ENCODE measurements at places on chromosomes 5 and 9.

DNA sequence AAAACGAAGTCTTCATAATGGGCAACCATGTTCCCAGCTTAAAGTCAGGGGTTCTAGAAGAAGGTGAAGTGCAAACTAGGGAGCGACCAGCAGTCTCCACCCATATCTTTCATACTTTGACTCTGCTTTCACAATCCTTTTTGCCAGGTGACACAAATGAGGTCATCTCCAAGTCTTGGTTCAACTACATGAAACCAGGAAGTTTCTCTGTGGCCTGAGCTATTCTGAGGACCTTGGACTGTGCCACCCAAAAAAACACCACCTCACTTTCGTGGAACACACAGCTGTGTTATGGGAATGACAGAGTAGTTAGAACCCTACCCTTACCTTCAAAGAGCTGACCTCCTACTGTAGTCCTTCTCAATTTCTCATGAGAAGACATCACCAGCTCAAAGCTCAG is 309.2 kb downstream of the AGTPBP1 start:
- DNase-seq, result no peak

DNA sequence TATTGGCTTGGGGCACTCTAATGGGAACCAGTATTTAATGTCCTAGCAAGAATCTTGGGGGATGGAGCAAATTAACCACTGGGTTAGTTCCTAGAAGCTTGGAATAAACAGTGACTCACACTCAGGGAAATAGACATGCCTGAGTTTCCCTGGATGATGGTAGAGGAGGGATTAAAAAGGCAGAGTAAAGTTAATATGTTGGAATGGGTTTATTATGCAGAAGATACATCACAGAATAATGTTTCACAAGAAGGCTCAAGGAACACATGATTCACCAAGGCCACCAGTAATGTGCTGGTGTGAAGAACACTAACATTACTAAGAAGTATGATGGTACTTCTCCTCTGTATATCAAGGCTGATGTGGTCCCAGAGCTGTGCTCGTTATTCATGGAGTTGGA is 752.9 kb upstream of the SEMA6A start:
- no peak for DNase-seq

- DNase-seq, result no peak
Observed at GRCh38 chr9:128911529-128912035, 9.2 kb upstream of the PHYHD1 start.

- peak; percentile 47 for DNase-seq
Observed at GRCh38 chr9:4339357-4339756, 39.5 kb upstream of the GLIS3 start.

DNA sequence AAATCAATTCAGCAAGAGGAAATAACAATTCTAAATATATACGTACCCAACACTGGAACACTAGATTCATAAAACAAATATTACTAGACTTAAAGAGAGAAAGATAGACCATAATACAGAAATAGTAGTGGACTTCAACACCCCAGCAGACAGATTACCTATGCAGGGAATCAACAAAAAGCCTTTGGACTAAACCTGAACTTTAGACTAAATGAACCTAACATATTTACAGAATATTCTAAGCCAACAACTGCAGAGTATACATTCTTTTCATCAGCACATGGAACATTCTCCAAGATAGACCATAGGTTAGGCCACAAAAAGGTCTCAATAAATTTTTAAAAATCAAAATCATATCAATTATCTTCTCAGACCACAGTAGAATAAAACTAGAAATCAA is 32.9 kb upstream of the BARX1 start:
- no peak for DNase-seq

DNA sequence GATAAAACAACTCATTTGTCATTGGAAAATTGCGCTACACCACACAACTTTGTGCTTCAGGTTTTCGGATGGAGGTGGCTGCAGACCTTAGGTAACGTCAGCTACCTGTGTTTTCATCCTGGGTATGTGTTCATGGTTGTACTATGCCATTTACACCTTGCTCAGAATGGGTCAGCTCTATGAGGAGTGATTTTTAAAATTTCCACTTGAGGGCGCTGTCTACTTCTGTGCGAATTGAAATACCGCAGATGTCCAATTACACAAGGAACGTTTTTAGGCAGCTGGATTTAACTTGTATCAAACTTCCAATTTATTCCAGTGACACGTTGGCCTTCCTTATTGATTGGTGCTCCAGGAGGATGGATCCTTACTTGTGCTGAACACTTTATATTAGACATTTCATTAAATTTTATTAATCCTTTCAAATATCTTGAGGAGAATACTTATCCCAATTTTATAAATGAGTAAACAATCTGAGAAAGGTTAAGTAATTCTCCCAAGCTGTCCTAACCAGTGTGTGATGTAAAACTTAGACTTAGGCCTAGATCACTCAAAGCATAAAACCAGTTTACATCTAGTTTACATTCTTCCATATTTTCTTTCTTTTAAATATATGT is 23.4 kb downstream of the DMRTA1 start:
- DNase-seq, result peak; percentile 52

GRCh38 chr9:4012441-4012840 is 287.4 kb downstream of the GLIS3 start:
- DNase-seq, result no peak

GRCh38 chr9:120177121-120177520 is 402.8 kb downstream of the CDK5RAP2 start:
- DNase-seq, result no peak

GRCh38 chr5:142938266-142938880 is 168.2 kb downstream of the ARHGAP26 start:
- DNase-seq, result no peak

DNA sequence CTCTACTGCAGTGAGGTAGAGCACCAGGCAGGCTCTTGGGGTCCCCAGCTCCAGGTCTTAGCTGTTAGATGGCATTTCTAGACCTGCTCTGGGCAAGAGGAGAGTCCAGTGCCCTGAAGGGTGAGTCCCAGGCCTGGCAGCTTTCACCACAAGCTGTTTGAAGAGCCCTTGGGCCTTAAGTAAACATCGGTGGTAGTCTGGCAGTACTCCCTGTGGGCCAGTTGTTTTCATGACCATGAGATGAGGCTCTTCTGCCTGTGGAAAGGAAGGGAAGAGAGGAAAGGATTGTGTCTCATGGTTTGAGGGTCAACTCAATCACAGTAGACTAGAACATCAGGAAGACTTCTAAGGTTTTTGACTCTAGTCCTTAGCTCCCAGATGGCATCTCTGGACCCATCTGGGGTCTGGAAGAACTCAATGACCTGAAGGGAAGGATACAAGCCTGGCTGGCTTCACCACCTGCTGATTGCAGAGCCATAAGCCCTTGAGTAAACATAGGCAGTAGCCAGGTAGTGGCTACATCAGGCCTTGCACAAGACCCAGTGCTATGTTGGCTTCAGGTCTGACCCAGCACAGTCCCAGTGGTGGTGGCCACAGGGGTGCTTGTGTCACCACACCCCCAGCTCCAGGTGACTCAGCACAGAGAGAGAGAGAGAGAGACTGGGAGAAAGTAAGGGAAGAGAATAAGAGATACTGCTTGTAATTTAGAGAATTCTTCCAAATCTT is 114.3 kb upstream of the PCSK5 start:
- no peak for DNase-seq

GRCh38 chr9:74122661-74123060 is 374.5 kb upstream of the RORB start:
- no peak for DNase-seq

- no peak for DNase-seq
Observed at GRCh38 chr5:87686975-87687374, 274.2 kb upstream of the CCNH start.
